Activated CD4-positive, alpha-beta T cell treated with anti-CD3 and anti-CD28 coated beads for 4 hours (primary cell): ENCODE measurements at places on chromosomes 16 and 17.

GRCh38 chr17:31609996-31610910 lies 218.8 kb downstream of the RAB11FIP4 start:
- no peak for DNase-seq

GRCh38 chr16:2985462-2985861 lies 5.2 kb upstream of the PKMYT1 start:
- DNase-seq, result no peak

DNA sequence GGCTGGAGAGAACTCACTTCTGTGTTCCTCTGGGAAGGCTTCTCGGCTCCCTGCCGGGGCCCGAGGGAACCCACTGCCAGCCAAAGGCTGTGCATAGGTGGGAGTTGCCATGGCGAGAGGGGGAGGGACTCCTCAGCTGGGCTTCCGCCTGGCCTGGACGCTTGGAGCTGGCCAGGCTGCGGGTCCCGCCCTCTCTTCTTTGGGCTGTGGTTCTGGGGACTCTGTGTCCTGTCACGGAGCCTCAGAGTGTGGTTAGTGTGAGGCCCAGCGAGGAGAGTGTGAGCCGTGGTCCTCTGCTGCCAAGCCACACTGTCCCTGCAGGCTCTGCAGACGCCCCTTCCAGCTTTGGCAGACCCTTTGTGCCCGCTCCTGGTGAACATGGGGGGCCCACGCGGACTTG lies 123.1 kb downstream of the OR1D5 start:
- DNase-seq, result no peak

GRCh38 chr17:75691801-75692626 lies 24.9 kb downstream of the SAP30BP start:
- no peak for DNase-seq

GRCh38 chr16:65037556-65037955 lies 84.3 kb downstream of the CDH11 start:
- no peak for DNase-seq

- no peak for DNase-seq
These were observed 47.9 kb downstream of the TOM1L2 start for GRCh38 chr17:17924131-17924856.

DNA sequence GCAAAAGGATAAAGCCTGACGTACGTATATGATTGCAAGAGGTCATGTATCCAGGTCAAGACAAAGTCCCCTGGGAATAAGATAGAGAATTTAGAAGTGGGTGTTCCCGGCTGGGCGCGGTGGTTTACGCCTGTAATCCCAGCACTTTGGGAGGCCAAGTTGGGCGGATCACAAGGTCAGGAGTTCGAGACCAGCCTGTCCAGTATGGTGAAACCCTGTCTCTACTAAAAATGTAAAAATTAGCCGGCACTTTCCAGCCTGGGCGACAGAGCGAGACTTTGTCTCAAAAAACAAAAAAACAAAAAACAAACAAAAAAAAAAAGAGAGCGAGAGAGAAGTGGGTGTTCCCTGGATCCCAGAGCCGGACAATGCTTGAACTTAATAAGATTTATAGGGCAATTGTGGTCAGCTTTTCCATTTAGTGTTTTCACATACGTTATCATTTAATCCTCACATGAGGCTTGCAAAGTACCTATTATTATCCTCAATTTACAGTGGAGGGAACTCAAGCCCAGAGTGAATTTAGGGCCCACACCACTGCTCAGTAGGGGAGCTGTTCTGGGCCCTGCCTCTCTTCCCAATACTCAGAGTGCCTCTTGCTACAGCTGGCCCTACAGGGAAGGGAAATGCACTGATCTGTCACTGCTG lies 481 bp upstream of the GLTPD2 start:
- DNase-seq, result no peak

GRCh38 chr16:6286176-6286575 lies 1046.5 kb upstream of the RBFOX1 start:
- DNase-seq, result no peak

GRCh38 chr16:89505204-89506112 lies 2.7 kb upstream of the SPG7 start:
- peak; percentile 87 for DNase-seq

DNA sequence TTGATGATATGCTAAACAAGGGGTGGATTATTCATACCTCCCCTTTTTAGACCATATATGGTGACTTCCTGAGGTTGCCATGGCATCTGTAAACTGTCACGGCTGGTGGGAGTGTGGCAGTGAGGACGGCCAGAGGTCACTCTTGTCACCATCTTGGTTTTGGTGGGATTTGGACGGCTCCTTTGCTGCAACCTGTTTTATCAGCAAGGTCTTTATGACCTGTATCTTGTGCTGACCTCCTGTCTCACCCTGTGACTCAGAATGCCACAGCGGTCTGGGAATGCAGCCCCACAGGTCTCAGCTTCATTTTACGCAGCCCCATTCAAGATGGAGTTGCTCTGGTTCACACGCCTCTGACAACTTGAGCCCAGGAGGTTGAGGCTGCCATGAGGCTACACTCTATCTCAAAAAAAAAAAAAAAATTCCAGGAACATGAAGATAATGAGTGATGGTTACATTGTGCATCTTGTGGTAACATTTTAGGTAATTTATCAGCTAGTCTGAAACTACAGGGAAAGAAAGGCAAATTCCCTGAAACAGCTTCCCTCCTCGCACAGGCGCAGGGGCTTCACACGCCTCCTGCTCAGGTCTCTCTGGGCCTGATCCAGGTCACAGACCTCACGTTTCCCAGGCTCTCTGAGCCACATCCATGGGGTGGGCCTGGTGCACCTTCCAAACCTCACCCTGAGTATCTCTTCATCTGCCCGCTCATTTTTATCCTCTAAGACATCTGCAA lies 15.3 kb upstream of the UBE2I start:
- no peak for DNase-seq

- no peak for DNase-seq
These were observed 28.0 kb upstream of the DDX52 start for GRCh38 chr17:37671028-37671823.

DNA sequence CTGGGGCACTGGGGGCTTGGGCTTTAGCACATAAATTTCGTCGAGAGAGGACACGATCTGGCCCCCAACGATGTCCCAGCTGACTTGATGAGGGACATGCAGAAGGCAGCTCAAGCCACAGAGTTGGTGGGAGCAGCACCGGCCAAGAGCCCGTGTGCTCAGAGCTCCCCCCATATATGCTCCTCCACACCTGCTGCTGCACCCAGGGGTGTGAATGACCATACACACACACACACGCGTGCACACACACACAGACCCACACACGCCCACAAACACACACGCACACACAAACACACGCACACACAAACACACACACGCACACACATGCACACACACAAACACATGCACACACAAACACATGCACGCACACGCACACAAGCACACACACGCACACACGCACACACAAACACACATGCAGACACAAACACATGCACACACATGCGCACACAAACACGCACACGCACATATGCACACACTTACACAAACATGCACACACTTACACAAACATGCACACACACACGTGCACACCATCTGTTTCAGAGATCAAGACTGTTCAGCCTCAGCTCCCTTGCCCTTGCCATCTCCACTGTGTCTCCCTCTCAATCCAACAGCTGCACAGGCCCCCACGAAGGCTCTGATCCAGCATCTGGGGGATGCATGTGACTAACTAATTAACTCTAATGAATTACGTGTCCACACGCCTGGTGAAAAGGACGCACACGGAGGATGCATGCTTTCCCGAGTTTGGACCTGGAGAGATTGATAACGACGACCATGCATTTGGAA lies 85.6 kb upstream of the TNRC6C start:
- no peak for DNase-seq

- no peak for DNase-seq
These were observed 22.2 kb downstream of the KIAA0513 start for GRCh38 chr16:85049706-85050305.

DNA sequence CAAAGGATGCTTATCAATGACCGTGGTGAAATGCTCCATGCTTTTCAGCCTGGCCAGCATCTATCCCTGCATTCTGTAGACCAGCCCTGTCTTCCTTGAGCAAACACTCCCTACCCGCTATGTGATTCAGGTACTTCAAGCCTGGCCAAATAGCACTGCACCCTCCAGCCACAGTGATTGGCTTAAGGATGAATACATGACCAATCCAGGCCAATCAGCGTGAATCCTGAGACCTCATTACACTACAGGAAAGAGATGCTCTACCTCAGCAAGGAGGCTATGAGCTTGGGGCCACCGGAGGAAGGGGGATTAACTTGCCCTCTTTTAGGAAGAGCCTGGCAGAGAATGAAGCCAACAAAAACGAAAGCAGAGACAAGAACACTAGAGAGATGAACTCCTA lies 162.5 kb downstream of the ZNF423 start:
- DNase-seq, result no peak

GRCh38 chr16:55732496-55732895 lies 76.7 kb downstream of the SLC6A2 start:
- no peak for DNase-seq

DNA sequence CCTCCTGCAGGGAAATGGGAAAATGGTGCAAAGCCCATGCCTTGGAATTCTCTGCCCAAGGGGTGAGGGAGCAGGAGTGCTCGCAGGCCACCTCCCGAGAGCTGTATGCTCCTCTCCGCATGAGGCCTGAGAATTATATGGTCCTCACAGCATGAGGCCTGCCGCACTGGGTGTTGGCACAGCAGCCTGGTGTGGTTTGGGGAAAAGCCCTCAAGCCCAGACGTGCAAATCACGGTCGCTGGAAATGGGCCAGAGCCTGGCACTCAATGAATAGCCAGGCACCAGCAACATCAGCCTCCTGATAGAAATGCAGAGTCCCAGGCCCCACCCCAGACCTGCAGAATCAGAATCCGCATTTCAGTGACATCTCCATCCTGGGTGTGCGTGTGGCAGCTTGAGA lies 156.4 kb upstream of the FOXF1 start:
- no peak for DNase-seq
